AG04450 (cell line): ENCODE measurements at places on chromosomes 3 and 15. TPM values are rescaled to one million over a fixed set of nuclear protein-coding genes. Genes with fewer than 3 reads are reported as not detected.

Gene MBD4
- 26.2 and 35.6 TPM in 2 replicates for polyA plus RNA-seq

Gene MST1R
- 0.10 and 0.41 TPM in 2 replicates for polyA plus RNA-seq

Gene SLCO3A1
- 7.6 and 12.2 TPM in 2 replicates for polyA plus RNA-seq

Gene CPEB1
- polyA plus RNA-seq, result 8.3 and 8.4 TPM in 2 replicates

Gene ZBED2
- polyA plus RNA-seq, result 0.11 and 0.14 TPM in 2 replicates

Gene C2CD4B
- polyA plus RNA-seq, result not detected in 2 replicates

Gene ARGFX
- not detected in 2 replicates for polyA plus RNA-seq

Gene GOLIM4
- 27.9 and 34.4 TPM in 2 replicates for polyA plus RNA-seq

Gene CYP19A1
- polyA plus RNA-seq, result not detected in 2 replicates

Gene ARNT2
- 36.8 and 42.8 TPM in 2 replicates for polyA plus RNA-seq

Gene TLNRD1
- polyA plus RNA-seq, result 3.5 and 4.1 TPM in 2 replicates

Gene CORO2B
- 16.1 and 22.0 TPM in 2 replicates for polyA plus RNA-seq

Gene SAMMSON
- polyA plus RNA-seq, result not detected in 2 replicates

Gene DAZL
- polyA plus RNA-seq, result not detected in 2 replicates

Gene STX19
- polyA plus RNA-seq, result not detected in 2 replicates

Gene MOBP
- not detected in 2 replicates for polyA plus RNA-seq

Gene SLC49A4
- 12.0 and 16.4 TPM in 2 replicates for polyA plus RNA-seq

Gene GLCE
- 35.7 and 48.1 TPM in 2 replicates for polyA plus RNA-seq

Gene UNC13C
- polyA plus RNA-seq, result not detected in 2 replicates

Gene FXR1
- 163 and 205 TPM in 2 replicates for polyA plus RNA-seq

Gene PIK3CA
- polyA plus RNA-seq, result 13.9 and 21.4 TPM in 2 replicates

Gene AADAC
- polyA plus RNA-seq, result not detected in 2 replicates

Gene SNTN
- not detected in 2 replicates for polyA plus RNA-seq

Gene CHRNA5
- polyA plus RNA-seq, result 4.3 and 5.2 TPM in 2 replicates

Gene IL5RA
- not detected in 2 replicates for polyA plus RNA-seq

Gene TSC22D2
- polyA plus RNA-seq, result 28.4 and 29.3 TPM in 2 replicates

Gene FETUB
- not detected in 2 replicates for polyA plus RNA-seq

Gene ACP3
- 0.71 and 1.9 TPM in 2 replicates for polyA plus RNA-seq

Gene MESP1
- polyA plus RNA-seq, result 0.17 and 0.30 TPM in 2 replicates

Gene VEPH1
- polyA plus RNA-seq, result 27.3 and 36.4 TPM in 2 replicates

Gene MYH15
- 0.61 and 0.68 TPM in 2 replicates for polyA plus RNA-seq

Gene STRA6
- polyA plus RNA-seq, result 0.07 and 0.12 TPM in 2 replicates

Gene TMEM43
- 111 and 117 TPM in 2 replicates for polyA plus RNA-seq

Gene CASR
- polyA plus RNA-seq, result not detected in 2 replicates

Gene RBM15B
- polyA plus RNA-seq, result 12.5 and 17.0 TPM in 2 replicates

Gene TIMP4
- polyA plus RNA-seq, result 2.9 and 3.6 TPM in 2 replicates

Gene RYR3
- not detected in 2 replicates for polyA plus RNA-seq

Gene RCCD1
- polyA plus RNA-seq, result 5.6 and 6.1 TPM in 2 replicates

Gene CFAP100
- not detected in 2 replicates for polyA plus RNA-seq

Gene CIP2A
- polyA plus RNA-seq, result 5.6 and 6.2 TPM in 2 replicates

Gene SPRED1
- polyA plus RNA-seq, result 10.7 and 15.1 TPM in 2 replicates

Gene PDCD6IP
- polyA plus RNA-seq, result 134 and 188 TPM in 2 replicates

Gene WWTR1
- polyA plus RNA-seq, result 161 and 164 TPM in 2 replicates

Gene HTR3E
- not detected in 2 replicates for polyA plus RNA-seq

Gene RGMA
- 0.17 and 0.36 TPM in 2 replicates for polyA plus RNA-seq

Gene OXTR
- 57.2 and 58.7 TPM in 2 replicates for polyA plus RNA-seq

Gene POLQ
- polyA plus RNA-seq, result 0.96 and 1.4 TPM in 2 replicates
